ENCODE measurements at places on chromosomes 7 and 10.

DNA sequence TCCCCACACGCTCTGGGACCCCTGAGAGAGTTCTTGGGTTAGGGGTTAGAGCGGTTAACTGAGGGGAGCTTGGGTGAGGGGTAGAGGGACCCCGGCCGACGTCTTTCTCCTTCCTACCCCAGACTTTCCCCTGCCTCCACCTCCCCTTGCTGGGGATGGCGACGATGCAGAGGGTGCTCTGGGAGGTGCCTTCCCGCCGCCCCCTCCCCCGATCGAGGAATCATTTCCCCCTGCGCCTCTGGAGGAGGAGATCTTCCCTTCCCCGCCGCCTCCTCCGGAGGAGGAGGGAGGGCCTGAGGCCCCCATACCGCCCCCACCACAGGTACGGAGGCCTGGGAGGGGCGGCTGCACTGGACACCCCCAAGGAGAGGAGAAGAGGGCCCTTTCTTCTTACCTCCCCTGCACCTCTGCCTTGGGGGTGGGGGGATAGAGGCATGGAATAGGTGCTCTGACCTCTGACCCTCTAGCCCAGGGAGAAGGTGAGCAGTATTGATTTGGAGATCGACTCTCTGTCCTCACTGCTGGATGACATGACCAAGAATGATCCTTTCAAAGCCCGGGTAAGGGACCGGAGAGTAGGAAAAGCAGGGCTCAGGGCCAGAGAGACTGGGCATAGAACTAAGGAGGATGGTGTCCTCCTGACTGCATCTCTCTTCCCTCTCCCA is 1.1 kb downstream of the ZYX start:
- no peak for DNase-seq

DNA sequence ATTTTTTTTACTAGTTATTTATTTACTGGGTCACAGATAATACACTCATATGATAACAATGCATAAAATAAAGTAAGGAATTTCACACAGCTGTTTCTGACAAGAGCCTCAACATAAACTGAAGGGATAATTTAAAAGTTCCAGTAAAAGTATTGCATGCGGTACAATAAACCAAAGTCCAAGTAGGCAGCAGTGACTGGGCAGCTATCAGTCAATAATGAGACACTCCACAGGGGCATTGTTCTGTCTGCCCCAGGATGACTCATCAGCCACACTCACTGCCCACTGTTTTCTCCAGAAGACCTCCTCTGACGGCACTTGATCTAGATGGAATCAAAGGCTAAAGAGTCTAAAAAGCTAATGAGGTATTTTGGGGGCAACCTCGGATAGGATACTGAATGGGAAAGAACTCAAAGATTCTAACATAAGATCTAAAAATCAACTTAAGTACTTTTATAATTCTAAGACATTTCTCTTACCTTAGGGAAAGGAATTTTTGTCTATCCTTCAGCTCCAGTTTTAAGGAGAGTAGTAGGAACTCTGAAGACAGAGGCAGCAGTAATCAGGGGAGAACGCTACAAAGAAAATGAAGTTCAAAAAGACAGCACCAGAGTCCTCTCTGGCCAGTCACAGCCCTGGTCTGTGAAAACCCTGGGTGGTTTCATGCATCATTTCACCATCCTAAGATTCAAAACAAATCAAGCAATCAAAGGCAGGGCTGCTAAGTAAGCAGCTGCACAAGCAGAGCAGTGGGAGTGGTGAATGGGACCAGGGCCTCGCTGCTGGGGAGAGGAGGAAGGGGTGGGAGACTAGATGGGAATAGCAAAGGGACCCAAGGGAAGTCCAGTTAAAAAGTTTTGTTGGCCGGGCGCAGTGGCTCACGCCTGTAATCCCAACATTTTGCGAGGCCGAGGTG is 175.1 kb downstream of the AVL9 start:
- no peak for DNase-seq

DNA sequence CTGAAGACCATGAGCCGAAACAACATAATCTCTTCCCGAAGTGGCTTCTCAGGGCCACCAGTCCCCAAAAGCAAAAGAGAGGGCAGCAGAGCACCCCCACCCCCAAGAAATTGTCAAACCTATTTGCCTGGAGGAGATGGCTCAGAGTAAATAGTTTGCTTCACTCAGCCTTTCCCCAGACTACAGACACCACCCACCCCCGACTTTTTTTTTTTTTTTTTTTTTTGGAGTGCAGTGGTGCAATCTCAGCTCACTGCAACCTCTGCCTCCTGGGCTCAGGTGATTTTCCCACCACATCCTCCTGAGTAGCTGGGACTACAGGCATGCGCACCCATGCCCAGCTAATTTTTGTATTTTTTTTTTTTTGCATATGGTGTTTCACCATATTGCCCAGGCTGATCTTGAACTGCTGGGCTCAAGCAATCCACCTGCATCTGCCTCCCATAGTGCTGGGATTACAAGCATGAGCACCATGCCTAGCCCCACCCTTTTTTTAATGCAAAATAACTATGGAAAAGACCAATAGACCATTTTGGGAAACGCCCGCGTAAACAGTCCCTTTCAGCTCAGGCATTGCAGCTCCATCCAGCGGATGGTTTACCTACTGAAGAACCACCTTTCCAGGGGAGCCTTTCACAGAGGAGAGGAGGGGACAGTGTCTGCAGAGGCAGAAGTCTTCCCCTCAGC is 9.7 kb downstream of the ZMIZ1 start:
- no peak for DNase-seq

DNA sequence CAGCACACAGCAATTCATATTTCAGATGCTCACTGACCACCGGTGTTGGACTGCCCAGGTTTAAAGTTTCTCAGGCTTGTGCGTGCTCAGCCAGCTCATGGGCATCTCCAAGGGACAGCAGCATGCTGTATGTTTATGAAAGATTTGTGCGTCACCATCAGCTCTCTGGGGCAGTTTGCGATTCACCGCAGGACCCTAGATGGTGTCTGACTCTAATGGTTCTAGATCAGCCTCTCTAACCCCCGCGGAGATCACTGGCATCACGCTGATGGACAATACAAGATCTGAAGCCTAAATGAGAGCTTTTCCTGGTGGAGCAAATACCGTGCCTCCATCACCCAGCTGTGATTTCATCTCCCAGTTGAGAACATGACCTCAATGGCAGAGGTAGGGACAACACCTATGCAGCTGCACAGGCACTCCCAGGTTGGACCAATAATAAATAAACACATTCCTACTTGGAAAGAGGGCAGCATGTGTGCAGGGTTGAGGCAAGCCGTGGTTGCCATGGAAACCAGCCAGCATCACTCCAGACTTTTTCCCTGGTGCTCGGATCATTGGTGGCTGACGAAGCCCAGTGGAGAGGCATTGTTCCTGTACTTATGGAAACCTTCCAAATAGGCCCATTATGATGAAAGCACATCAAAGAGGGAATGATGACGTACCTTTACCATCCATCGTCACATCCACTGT is 253.6 kb downstream of the KCNMA1 start:
- no peak for DNase-seq

All from activated CD4-positive, alpha-beta T cell treated with anti-CD3 and anti-CD28 coated beads for 48 hours (primary cell).